NCI-H1092 (cell line): ENCODE measurements at places on chromosomes 2 and 18.

DNA sequence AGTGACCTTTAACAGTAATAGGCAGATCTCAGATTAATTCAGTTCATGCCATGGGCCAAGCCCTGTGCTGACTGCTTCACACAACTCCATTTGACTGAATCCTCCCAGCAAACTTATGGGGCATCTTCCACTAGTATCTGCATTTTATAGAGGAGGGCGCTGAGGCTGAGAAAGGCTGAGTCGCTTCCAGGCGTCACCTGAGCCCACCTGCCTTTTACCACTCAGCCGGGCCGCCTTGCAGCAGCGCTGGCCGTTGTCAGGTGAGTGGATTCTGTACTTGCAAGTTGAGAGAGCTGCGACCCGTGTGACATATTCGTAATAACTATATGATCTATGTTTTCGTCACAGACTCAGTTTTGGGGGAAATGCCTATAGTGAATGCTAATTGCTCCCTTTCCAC lies 59.3 kb upstream of the B3GNT7 start:
- no peak for DNase-seq

GRCh38 chr2:99106913-99107312 lies 34.6 kb upstream of the C2orf15 start:
- DNase-seq: no peak

DNA sequence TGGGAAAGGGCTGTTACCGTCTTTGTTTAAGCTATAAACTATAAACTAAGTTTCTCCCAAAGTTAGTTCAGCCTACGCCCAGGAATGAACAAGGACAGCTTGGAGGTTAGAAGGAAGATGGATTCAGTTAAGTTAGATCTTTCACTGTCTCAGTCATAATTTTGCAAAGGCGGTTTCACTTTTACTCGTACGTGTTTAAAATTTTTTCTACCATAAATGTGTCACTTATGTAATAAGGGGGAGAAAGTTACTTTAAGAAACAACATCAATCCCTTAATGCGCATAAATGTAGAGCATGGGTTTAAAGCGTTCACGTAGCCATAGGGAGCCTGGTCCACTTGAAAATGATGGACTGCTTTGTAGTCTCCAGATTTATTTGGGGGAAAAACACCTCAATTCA lies 71.3 kb downstream of the SNORC start:
- no peak for DNase-seq

GRCh38 chr2:1101982-1102590 lies 151.4 kb downstream of the SNTG2 start:
- no peak for DNase-seq

GRCh38 chr2:2851806-2852777 lies 521.0 kb upstream of the MYT1L start:
- DNase-seq: no peak

- DNase-seq: peak; percentile 84
These were observed at the start of gene MTIF2 for GRCh38 chr2:55268907-55269644. Gene MTIF2 (minus strand): TSS chr2:55269231. CDS start chr2:55263858, 5,373 bp downstream.

DNA sequence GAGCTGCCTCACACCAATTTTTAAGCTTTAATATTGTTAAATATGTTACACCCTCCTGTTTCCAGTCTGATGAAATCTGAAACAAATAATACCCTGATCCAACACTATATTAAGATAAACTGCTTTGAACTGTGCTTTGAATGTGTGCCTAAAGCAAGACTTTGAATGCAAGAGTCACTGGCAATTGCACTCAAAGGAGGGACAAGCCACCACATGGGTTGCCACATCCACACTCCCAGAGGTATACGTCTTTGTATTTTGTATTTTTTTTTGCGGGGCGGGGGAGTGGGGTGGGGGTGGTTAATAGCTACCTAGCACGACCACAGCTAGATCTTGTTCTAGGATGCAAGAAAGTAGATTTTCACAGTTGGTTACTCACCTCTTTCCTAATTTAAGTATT lies 1.8 kb upstream of the ZEB2 start:
- no peak for DNase-seq

DNA sequence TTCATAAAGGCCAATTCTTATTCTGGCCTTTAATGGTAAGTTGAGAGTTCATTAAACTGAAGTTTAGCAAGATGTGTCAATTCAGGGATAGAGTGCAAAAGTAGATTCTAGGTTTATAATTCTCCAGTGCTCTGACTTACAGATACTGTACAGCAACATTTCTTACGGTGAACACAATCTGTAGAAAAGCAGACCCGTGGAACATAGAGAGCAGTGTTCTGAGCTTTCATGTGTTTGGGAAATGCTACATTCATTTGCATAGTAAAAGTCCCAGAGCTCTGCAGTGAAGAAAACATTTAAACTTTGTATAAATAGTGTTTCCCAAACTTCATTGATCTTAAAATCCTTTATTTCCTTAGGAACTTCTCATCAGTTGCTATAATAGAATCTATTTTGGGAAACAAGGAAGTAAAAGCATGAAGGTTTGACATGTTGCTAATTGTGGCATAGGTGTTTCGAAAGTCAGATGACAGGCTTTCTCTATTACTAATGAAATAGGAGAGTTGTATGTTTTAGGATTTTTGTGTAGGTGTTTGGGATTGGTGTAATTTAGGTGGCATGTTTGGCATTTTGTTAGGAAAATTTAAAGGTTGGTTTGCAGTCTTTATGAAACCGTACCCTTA lies 138.2 kb downstream of the ASXL3 start:
- DNase-seq: no peak

DNA sequence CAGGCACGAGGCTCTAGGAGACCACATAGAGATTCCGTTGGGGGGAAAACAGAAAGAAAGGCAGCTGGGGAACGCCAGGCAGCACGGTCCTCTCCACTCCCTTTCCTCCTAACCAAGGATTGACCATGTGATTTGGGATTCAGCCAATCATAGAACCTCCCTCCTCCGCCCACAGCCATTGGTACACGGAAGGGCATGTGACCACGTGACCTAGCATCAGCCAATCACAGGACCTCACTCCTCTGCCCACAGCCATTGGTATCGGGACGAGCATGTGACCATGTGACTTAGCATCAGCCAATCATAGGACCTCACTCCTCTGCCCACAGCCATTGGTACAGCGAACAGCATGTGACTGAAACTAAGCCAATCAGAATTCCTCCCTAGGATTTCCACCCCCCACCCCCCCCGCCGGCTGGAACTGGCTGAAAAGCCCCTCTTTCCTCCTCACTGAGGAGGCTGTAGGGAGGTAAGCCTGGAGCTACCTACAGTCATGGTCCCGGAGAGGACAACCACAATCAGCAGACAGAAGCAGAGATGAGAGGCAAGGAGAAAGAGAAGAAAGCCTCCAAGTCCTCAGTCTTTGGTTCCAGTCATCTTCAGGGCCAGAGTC lies 7.6 kb downstream of the SERPINE2 start:
- DNase-seq: no peak

- DNase-seq: no peak
These were observed 30.8 kb downstream of the CREG2 start for GRCh38 chr2:101356521-101356920.

GRCh38 chr2:236167297-236168109 lies 683 bp downstream of the GBX2 start:
- DNase-seq: peak; percentile 30

DNA sequence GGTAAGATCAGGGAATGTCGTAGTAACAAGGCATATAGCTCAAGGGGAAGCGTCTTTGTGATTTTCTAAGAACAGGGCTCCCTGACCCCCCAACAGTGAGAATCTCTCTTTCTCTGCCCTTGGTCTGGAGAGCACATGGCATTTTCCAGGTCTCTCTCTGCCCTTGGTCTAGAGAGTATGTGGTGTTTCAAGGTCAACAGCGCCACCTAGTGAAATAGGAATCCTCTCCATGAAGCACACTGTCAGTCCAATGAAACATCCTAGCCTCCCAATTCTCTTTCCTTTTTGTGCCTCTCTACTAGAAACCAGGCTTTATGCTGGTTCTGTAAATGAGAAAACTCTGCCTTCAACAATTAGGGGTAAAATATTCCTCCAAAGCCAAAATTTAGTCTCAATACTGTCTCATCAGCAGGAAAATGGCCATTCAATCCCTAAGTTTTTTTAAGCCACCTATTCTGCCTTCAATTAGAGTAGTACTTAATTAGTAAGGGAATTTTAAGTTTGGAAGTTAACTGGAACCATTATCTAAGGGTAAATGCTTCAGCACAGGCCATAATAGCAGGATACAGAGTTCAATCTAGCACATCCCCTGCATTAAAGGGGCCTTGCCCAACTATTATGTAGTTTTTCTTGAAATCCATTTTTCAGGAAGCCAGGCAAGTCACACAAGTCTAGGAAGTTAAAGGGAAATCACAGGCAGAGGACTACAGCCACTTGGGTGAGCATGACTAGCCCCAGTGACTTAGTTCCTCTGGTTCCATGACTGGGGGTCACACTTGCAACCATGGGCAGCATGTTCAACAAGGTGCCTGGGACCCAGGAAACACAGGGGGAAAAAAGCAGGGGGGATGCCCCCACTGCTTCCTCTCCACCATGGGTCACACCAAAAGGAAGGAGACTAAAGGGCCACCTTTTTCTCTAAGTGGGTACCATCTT lies 12.4 kb downstream of the DYM start:
- peak; percentile 9 for DNase-seq

DNA sequence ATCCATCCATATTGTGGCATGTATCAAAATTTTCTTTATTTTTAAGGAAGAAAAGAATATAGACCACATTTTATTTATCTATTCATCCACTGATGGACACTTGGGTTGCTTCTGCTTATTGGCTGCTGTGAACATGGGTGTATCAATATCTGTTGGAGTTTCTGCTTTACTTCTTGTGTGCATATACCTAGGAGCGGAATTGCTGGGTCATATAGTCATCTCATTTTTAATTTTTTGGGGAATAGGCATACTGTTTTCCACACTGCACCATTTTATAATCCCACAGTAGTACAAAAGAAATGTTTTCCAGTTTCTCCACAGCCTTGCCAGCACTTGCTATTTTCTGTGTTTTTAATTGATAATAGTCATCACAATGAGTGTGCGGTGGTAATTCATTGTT lies 197.2 kb downstream of the ACKR3 start:
- no peak for DNase-seq

DNA sequence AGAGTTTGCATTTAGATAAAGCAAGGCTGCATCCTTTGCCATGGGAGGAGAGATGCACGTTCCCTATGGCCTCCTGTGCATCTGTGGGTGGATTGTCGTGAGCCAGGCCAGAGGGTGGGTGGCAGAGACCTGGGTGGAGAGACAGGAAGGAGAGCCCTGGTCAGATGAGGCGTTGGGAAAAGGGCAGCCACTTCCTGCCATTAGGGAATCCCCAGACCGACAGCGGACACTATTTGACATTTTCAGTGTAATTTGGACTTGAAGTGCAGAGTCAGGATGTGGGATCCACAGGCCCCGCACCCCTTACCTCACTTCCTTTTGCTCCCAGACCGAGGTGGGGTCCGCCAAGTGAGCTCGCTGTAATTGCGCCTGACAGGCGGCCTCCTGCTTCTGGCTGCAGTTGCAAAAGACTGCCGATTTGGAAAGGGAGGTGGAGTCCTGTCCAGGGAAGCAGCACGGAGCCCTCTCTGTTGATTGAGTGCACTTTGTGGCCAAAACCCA lies 150.0 kb downstream of the DYSF start:
- no peak for DNase-seq

DNA sequence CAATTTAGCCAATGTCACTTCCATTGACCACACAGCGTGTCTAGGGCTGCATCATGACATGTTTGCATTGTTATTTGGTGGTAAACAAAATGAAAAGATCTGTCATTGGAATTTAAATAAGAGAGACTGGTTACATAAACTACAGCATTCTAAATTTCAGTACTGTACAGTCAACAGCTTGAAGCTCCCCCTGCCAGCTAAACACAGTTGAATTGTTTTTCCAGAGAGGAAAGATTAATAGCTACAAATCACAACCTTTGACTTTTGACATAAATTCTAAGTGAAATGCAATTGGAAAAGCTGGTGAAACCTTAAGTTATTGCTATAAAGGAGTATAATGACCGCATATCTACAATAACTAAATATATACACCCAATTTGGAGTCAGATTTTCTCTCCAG lies 1600.0 kb upstream of the ACVR2A start:
- no peak for DNase-seq

DNA sequence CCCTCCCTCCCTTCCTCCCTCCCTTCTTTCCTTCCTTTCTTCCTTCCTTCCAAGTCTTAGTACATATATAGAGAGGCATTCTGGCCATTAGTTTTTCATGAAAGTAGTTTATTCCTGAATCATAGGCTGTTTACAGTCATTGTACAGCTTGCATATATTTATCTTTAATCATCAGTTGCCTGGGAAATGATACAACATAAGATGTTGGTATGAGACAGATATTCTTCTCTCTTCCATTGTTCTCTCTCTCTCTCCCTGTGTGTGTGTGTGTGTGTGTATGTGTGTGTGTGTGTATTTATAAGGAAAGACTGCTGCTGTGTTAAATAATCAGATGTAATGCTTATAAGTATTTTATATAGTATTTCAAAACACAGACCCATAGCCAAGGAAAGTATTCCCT lies 289.8 kb upstream of the UBE2E3 start:
- no peak for DNase-seq
